ENCODE measurements at places on chromosomes 7 and 10.

DNA sequence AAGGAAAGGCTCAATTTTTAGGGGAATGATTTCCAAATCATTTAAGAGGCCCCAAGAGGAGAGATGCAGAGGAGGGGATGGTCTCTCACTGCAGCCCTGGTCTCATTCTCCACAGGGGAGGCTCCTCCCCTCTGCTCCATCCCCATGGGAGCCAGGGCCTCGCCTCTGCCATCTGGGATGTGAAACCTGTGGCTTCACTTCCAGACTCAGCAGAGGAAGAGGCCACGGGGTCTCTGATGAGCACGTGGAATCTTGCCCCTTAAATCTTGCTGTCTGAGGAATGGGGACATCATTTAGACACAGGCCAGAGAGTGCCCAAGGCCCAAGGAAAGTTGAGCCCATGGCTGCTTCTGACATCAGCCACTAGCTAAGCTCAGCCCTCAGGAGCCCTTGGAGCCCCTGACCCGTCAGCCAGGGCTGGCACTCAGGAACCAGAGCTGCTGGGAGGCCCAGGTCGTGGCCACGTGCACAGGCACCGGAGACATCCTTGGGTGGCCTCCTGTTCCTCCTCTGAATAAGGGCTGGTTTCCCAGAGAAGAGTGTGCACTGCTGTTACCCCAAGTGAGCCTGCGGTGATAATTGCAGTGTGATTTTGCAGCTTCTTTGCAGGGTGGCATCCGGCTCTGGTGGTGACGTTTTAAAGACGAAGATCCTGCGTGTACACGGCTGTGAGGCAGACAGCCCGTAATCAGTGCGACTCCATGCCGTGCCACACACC is 50.5 kb downstream of the VIPR2 start:
- no peak for DNase-seq

GRCh38 chr10:86969421-86970041 is 1.2 kb downstream of the ADIRF start:
- DNase-seq = no peak

DNA sequence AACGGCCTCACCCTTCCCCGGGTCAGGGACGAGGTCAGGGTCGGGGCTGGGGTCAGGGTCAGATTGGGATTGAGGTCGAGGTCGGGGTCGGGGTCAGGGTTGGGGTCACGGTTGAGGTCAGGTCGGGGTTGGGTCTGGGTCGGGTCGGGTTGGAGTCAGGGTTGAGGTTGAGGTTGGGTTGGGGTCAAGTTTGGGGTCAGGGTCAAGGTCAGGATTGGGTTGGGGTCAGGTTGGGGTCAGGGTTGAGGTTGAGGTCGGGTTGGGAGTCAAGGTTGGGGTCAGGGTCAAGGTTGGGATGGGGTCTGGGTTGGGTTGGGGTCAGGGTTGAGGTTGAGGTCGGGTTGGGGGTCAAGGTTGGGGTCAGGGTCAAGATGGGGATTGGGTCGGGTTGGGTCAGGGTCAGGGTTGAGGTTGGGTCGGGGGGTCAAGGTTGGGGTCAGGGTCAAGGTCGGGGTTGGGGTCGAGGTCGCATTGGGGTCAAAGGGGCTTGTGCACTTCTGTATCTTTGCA is 131.4 kb downstream of the VIPR2 start:
- peak; percentile 11 for DNase-seq

DNA sequence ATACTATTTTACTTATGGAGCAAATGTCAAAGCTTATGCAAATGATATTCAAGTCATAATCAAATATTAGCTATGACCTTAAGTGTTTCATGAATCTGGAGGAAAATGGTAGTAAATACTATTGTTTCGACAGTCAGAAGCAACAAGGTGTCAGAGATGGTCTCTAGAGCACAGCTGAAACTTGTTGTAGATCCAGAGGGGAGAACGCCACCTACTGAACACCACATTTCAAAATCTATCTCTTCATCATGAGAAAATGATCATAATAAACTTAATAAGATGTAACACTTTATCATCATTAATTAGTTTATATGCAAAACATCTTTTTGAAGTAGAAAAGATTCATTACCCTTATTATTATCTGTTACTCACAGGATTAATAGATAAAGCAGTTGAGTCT is 418.7 kb downstream of the GATA3 start:
- DNase-seq = no peak
